Activated effector memory CD4-positive, alpha-beta T cell treated with Interleukin-2 at 50 U/mL for 16 hours (primary cell): ENCODE measurements at places on chromosomes 11 and 22.

- peak; percentile 10 for DNase-seq
Observed at GRCh38 chr11:14357881-14358728, 878 bp downstream of the RRAS2 start.

DNA sequence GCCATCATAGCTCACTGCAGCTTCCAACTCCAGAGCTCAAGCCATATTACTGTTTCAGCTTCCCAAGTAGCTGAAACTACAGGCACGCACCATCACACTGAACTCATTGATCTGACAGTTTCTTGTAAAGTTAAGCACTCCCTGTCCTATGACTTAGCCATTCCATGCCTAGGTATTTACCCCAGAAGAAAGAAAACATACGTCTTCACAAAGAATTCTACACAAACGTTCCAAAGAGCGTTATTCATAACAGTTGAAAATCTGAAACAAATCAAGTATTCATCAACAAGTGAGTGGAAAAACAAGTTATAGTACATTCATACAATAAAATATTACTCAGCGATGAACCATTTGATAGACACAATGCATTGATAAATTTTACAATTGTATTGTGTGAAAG is 7.8 kb upstream of the NLRP10 start:
- DNase-seq, result no peak

DNA sequence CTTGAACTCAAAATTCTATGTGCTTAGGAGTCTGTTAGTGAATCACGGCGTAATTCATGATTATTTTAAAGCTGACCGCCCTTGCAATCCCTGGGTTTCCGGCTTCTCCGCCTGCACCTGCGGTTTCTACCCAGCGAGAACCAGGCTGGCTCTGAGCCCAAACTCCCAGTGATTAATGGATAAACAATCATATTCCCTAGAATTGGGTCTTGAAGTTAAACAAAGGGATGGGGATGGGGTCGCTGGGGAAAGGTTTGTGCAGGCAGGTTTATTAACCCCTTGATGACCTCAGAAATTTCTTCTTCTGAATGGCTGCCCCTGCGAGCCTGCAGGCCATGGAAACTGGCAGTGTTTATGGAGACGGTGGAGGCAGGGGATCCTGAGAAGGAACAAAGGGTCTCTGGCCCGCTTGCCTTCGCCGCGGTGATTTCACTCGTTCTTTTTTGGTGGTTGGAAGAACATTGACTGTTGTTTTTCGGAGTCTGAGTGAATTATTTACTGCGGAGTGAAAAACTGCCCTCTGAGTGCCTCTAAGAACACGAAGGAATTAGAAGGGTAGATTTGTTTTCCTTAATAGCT is 1000.3 kb downstream of the BRD1 start:
- DNase-seq, result no peak

GRCh38 chr22:49403102-49403501 is 424.6 kb downstream of the BRD1 start:
- DNase-seq, result no peak

- no peak for DNase-seq
Observed at GRCh38 chr11:86984701-86985100, 29.5 kb upstream of the FZD4 start.

DNA sequence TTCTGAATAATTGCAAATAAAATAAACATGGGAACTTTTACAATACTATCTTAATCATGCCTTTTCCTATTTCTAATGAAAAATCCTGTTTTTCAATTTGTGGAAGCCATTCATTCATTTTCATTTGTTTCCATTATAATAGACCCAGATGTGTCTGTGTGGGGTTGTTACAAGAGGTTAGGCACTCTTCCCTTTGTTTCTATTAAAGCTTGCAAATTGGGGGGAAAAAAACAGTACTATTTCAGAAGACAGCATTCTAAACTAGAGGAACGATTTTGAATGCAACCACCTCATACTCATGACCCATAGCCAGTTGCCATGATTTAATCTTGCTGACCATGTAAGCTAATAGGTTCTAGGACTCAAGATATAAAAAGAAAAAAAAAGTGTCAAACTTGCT is 175.5 kb downstream of the SOX6 start:
- DNase-seq, result no peak

- no peak for DNase-seq
Observed at GRCh38 chr11:86460461-86461385, 86.0 kb downstream of the CCDC81 start.

- DNase-seq, result no peak
Observed at GRCh38 chr11:122779047-122779629, 59.2 kb upstream of the CRTAM start.

- no peak for DNase-seq
Observed at GRCh38 chr22:19668748-19669147, 45.6 kb upstream of the SEPTIN5 start.

DNA sequence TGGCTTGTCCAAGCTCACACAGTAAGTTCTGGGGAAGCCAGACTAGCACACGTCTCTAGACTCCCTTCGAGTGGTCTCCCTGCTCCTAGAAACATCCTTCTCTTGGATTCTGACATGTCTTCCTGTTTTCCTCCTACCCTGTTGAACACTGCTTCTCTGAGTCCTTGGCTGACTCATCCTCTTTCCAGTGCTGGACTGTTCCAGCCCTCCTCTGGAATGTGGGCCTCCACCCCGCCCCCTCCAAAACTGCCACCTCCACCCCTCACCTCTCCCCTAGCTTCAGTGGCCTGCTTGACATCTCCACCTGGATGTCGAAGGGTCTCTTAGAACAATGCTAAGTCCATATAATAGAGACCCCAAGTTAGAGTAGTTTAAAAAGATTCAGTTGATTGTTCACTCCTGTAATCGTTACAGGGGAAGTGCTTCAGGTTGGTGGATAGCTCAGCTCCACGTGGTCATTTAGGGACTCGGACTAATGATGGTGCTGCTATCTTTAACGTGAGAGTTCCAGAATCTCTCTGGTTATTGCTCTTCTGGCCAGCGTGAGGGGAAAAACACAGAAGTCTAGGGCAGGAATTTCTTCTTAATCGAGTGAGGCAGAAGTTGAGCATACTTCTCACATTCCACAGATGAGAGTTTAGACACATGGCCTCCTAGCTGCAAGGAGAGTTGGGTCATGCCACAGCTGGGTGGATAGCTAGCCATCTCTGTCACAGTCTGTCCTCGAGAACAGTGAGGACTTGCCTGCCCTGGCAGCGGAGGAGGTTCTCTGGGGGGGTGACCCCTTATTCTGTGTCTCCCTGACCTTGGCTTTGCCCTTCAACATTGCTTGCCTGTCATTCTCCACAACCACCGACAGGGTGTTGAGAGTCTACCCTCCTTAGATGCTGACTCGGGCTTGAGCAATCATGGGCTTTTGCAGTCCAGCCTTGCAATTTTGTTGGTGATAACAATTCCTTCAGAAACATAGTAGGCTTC is 4.7 kb upstream of the C11orf96 start:
- no peak for DNase-seq
